ENCODE measurements at places on chromosomes 12 and 14.

- DNase-seq, result peak; percentile 46
Observed at GRCh38 chr14:60331201-60332045, 82.4 kb downstream of the PPM1A start.

GRCh38 chr14:68263563-68264259, 444.1 kb downstream of the RAD51B start:
- DNase-seq, result peak; percentile 62

DNA sequence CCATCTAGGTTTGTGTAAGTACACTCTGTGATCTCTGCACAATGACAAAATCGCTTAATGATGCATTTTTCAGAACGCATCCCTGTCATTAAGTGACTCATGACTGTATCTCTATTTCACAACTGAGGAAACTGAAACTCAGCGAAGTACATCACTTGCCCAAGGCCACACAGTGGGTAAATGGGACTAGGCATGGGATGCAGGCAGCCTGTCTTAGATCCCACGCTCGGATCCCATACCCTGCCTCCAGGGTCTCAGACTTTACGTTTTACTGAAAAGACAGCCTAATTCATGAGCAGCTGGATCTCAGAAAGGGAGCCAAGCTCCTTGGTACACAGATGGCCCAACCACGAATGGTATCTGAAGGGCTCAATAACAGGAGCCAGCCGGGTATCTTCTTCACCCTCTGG, 2.4 kb upstream of the MLEC start:
- DNase-seq, result no peak

GRCh38 chr12:7496451-7496850, 7.1 kb downstream of the CD163 start:
- DNase-seq, result no peak

DNA sequence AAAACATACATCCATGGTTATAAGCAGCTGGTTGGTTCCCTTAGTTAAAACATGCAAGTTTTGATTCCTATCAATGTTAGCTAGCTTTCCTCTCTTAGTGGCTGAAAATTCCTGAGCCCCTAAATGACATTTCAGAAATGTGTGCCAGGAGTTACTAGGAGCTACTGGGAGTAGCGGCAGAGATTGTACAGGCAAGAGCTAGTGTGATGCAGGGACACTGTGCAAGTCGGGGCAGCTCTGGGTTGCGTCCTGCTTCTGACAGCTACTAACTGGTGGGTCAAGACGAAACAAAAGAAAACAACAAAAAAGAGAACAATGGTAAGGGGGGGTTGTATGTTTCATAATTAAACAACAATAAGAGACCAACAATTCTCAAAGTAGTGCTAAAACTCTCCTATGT, 35.4 kb downstream of the LRIG3 start:
- no peak for DNase-seq

DNA sequence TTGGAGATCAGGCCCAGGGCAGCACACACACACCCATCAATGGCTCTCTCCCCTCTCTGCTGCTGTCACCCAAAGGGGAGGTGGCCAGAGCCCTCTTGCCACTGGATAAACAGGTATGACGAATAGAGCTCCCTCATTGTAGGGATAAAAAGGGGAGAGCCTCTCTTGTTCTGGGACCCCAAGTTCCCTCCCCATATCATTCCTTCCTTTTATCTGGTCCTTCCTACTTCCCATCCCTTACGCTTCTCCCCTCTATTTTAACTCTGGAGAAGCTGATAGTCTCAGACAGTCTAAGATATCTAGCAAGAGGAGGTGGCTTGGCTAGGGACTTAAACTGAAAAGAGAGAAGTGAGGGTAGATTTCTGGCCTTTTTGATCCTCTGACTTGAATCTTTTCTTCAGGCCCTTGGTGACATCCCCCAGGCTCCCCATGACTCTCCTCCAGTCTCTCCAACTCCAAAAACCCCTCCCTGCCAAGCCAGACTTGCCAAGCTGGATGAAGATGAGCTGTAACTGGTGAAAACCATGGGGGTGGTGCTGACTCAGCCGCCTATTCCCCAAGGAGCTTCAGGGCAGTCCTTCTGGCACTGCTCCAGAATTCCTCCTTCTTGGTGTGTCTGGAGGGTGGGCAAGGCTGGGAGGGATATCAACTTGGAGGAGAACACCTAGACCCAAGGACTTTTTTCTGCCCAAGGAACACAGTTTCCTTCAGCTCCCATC, 5.3 kb downstream of the ARHGEF25 start:
- peak; percentile 82 for DNase-seq

- DNase-seq, result no peak
Observed at GRCh38 chr12:52216100-52216499, 16.9 kb upstream of the KRT7 start.

DNA sequence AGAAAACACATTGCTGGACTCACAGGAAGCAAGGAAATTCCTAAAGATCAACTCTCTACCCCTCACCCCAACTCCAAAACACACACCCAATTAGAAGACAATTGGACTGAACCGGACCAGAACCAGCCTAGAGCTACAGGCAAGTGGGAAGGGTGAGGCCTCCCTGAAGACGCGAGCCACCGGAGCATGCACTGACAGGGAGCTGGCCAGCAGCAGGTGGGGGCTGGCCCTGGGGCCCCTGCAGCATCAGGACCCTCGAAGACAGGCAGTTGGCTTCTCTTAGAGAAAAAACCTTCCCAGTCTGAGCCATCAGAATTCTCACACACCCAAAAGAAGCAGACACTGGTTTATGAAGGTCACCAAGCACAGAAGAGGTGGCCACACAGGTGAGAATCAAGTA, 209.5 kb upstream of the DIO3 start:
- no peak for DNase-seq

DNA sequence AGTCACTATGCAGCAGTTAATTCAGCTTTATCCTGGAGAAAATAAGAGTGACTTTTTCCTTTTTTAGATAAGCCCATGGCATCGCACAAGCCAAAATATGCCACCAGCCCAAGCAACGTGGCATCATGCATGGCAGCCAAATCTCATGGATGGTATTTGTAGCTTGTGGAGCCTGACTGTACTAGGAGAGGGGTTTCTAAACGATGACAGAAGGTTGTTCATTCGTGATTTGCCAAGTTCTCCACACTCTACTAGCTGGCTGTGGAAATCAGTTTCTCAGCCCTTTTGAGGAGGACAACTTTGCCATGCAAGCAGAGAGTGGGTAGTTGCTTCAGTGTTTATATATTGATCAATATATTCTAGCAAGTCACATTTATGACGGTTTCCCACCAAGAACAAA, 41.4 kb upstream of the ATXN2 start:
- DNase-seq, result no peak

GRCh38 chr12:89414851-89415250, 62.5 kb upstream of the DUSP6 start:
- DNase-seq, result peak; percentile 68

GRCh38 chr12:28237423-28237822, 47.2 kb downstream of the CCDC91 start:
- DNase-seq, result peak; percentile 14

DNA sequence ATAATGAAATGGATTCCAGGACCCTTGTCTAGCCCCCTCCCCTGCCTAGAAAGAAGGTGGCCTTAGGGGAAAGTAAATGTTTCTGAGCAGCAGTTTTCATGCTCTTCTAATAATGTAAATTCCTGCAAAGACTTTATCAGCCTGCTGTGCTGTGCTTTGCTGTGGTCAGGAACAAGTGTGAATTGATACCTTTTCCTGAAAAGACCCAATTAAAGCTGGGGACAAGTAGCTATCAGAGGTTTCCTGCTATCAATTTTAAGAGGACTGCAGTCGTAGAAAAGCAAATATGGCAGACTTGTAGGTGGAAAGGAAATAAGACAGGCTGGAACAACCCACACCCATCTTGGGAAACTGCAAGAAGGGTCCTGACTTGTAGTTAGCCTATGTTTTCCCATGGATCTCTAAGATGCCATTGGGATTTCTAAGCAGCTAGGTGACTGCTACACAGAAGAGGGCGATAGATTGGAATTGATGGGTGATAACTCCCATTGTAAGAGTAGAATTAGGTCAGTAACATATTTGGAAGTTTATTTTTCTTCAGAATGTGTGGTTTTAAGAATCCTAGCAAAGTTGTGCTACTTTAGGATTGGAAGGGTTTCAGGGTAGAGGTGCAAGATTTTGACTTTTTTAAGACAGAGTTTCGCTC, 3.1 kb downstream of the DYNLL1 start:
- DNase-seq, result no peak

GRCh38 chr12:53005215-53005985, 856 bp upstream of the EIF4B start:
- peak; percentile 12 for DNase-seq

GRCh38 chr12:80625901-80626300, 81.5 kb upstream of the MYF6 start:
- peak; percentile 12 for DNase-seq

DNA sequence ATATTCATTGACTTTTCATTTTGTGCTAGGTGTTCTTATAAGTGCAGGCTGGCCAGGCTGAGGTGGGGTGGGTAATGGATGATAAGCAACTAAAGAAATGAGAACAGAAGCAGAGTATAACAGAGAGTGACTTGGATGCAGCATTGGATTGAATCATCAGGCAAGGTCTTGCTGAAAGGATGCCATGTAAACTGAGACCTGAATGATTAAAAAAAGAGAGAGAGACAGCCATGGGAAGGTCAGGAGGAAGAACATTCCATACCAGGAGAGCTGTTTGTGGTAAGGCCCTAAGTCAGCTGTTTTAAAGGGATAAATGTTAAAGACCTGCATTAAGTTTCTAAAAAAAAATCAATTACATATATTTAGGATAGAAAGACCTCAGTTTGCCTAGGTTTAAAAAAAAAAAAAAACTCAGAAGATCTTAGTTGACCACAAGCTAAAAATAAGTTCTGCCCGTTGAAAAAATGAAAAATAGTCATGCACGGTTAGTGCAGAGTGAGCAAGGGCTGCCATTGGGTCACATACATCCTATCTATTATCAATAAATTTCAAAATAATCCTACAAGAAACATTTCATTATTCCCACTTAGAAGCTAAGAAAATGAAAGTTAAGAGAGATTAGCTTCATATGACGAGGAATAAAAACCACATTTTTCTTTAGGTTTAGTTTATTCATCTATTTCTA, 37.2 kb downstream of the IFNG start:
- peak; percentile 8 for DNase-seq

- peak; percentile 54 for DNase-seq
Observed at GRCh38 chr14:90624732-90625400, 191.4 kb downstream of the TTC7B start.

GRCh38 chr14:96584907-96585671, 82.9 kb downstream of the PAPOLA start:
- DNase-seq, result no peak

- DNase-seq, result peak; percentile 27
Observed at GRCh38 chr12:67853204-67853603, 136.0 kb upstream of the IFNG-AS1 start.

DNA sequence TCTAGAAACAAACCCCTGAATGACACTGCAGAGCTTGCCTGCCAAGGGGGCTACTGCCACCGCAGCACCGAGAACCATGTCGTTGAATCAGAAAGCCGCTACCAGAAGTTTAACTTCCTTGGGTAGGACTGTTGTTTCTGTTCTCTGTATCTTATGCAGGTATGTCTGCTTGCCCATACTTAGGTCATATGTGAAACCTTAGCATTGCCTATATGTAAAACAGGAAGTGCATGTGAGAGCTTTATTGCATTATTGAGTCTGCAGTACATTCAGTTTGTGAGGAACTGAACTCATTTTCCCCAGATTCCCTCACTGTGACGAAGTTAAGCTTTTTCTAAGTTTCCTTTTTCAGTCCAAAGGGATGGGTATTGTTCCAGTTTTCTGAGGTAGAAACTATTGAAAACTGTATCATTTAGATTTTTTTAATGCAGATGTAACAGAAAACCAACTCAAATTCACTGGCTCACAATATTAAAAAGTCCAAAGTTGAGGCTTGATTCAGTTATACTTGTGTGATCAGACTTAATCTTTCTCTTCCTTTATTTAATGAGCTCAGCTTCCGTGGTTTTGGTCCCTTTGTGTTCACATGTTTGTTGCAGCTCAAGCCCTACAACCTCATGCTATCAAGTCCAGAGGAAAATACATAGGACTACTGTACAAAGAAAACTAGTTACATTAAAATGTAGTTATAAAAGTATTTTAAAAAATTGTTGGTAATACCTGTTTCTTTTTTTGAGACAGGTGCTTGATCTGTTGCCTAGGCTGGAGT, 6.9 kb downstream of the FBXO34 start:
- DNase-seq, result no peak

- DNase-seq, result no peak
Observed at GRCh38 chr14:92558319-92558718, 44.7 kb downstream of the RIN3 start.

- DNase-seq, result no peak
Observed at GRCh38 chr12:21354641-21355040, 18.1 kb upstream of the IAPP start.

- DNase-seq, result no peak
Observed at GRCh38 chr12:5505751-5506150, 73.8 kb downstream of the NTF3 start.

DNA sequence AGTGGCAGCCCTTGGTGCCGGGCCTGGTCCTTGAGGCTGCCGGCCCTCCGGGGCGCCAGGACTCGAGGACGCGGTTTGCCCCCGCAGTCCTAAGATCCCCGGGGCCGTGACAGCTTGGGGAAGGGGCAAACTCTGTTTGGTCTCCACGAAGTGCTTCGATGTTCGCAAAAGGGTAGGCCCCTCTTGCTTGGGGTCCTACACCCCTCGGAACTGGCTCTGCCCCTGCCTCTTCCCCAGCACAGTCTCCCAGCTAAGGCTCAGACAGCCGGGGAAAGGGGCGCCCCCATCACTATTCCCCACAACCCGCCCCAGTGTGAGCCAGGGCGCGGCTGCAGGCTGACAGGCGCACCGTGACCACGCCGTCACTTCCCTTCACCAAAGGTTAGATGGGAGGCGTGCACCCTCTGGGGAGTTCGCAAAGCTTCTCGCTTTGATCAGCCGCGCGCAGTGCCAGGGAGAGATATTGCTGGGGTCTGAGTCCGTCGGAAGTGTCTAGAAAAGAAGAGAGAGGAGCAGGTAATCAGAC, 7.2 kb upstream of the OTX2 start:
- no peak for DNase-seq

DNA sequence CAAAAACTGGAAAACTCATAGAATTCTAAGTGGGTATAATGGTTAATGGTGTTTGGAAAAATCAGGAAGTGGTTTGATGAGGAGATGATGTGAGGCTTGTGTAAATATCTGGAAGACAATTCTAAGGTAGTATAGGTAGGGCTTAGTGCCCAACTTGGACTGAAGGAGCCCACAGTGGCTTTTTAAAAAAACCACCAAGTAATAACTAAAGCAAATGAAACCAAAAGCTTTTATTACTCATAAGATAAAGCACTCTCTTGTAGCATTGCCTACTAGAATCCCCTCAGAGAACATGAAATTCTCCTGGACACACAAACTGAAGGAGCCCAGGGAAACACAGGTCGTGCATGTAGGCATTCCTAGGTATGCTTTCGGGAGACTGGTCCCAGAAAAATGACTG, 324.5 kb downstream of the NELL2 start:
- DNase-seq, result no peak
